ENCODE measurements at places on chromosomes 3 and 15. TPM values are rescaled to one million over a fixed set of nuclear protein-coding genes. Genes with fewer than 3 reads are reported as not detected.

STARD9 gene
- 27.5 TPM for total RNA-seq

TPRA1 gene
- total RNA-seq = 32.1 TPM

PLCL2 gene
- 17.0 TPM for total RNA-seq

HOMER2 gene
- 6.1 TPM for total RNA-seq

RASL12 gene
- 20.6 TPM for total RNA-seq

RARB gene
- 8.2 TPM for total RNA-seq

SNX1 gene
- 144 TPM for total RNA-seq

ROPN1 gene
- 2.3 TPM for total RNA-seq

Data from breast epithelium (tissue), 4 donors.